ENCODE measurements at places on chromosomes 11 and 22. TPM values are rescaled to one million over a fixed set of nuclear protein-coding genes. Genes with fewer than 3 reads are reported as not detected.

DNA sequence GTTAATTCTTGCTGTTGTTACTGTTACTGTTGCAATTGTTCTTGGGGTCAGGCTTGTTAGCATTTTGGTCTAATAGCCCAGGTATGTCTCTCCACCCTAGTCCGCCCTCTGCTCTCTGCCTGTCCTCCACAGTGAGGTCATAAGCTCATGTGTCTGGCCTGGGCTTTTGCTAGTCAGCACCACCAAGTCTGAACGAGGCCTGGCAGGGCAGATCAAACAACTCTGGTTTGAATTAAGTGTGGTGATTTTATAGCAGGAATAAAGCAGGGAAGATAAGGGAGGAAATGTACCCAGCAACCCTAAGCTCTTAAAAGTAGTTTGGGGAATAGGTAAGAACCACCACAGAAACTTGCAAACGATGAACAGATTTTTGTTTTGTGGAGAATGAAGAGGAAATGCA is 98.7 kb downstream of the ABTB2 start:
- no peaks in the 10 kb centered on the region for H3K27me3 ChIP-seq
- no peak overlapping the region for H3K4me3 ChIP-seq
- no peak overlapping the region for H3K27ac ChIP-seq

The ASCL2 gene
- total RNA-seq, result 1.3 TPM

The TIMM10B gene
- 60.0 TPM for total RNA-seq

The TSSK2 gene
- total RNA-seq, result not detected

GRCh38 chr11:14908214-14908880 is 16.3 kb upstream of the CYP2R1 start:
- H3K36me3 ChIP-seq, result peaks cover 2% of the 10 kb centered on the region
- DNase-seq, result no peak
- peaks cover 2% of the 10 kb centered on the region for H3K27me3 ChIP-seq
- peaks cover 45% of the 10 kb centered on the region for H3K4me1 ChIP-seq

The KCNK4 gene
- total RNA-seq, result 0.44 TPM

- no peaks in the 10 kb centered on the region for H3K27me3 ChIP-seq
- peaks cover 14% of the 10 kb centered on the region for H3K36me3 ChIP-seq
- peaks cover 73% of the 10 kb centered on the region for H3K4me1 ChIP-seq
- no peak for DNase-seq
- H3K4me3 ChIP-seq, result peak overlapping the region; percentile 87
- no peak overlapping the region for H3K27ac ChIP-seq
These were observed 1.6 kb downstream of the KIAA0930 start for GRCh38 chr22:45238957-45239680.

The SAA1 gene
- total RNA-seq, result not detected

DNA sequence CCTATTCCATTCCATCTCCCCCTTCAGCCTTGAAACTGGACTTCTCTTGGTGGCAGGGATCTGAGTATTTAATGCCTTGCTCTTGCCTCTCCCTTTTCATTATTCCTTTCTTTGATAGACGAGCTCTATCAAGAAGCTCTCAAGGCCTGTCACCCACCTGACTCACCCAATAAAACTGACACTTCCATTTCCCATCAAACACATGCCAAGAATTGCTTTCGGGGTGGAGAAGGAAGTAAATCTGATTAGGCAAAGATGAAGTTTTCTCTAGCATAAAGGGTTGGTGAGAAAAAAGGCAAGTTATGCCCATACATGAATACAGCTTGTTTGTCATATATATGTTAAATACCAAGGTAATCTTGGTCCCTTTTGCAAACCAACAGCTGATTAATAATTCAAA is 34.9 kb upstream of the MYEOV start:
- H3K4me1 ChIP-seq, result peaks cover 6% of the 10 kb centered on the region
- H3K27ac ChIP-seq, result no peak overlapping the region
- DNase-seq, result no peak
- H3K36me3 ChIP-seq, result no peaks in the 10 kb centered on the region
- no peak overlapping the region for H3K4me3 ChIP-seq
- peaks cover 7% of the 10 kb centered on the region for H3K27me3 ChIP-seq

The LIF gene
- 0.44 TPM for total RNA-seq

The RHOD gene
- not detected for total RNA-seq

DNA sequence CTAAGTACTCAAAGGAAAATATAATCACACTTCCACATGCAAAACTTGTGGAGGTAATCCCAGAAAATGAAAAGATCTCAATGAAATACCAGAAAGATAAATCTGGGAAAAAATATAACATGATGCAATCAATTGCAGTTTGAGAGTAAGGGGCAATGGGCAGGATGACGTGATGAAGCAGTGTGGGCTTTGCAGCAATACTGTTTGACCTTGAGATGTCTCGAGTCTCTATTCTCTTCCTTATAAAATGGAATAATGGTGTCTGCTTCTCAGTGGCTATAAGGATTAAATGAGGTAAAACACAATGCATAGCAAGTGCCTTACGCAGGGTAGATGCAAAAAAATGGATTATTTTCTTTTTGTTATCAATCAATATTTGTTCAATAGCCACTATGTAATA is 447.5 kb downstream of the BUD13 start:
- H3K27ac ChIP-seq, result no peak overlapping the region
- DNase-seq, result no peak
- H3K4me1 ChIP-seq, result no peaks in the 10 kb centered on the region
- H3K27me3 ChIP-seq, result peaks cover 3% of the 10 kb centered on the region

- no peak for DNase-seq
- no peaks in the 10 kb centered on the region for H3K36me3 ChIP-seq
- no peak overlapping the region for H3K4me3 ChIP-seq
- no peaks in the 10 kb centered on the region for H3K4me1 ChIP-seq
- H3K27me3 ChIP-seq, result peaks cover 6% of the 10 kb centered on the region
These were observed 22.1 kb upstream of the LMO1 start for GRCh38 chr11:8285796-8286195.

- peak; percentile 70 for DNase-seq
- peak overlapping the region; percentile 71 for H3K27ac ChIP-seq
- H3K4me3 ChIP-seq, result peak overlapping the region; percentile 85
- H3K36me3 ChIP-seq, result peaks cover 2% of the 10 kb centered on the region
- H3K4me1 ChIP-seq, result peaks cover 45% of the 10 kb centered on the region
- H3K27me3 ChIP-seq, result no peaks in the 10 kb centered on the region
These were observed 13.3 kb upstream of the CYP2R1 start for GRCh38 chr11:14905104-14906033.

DNA sequence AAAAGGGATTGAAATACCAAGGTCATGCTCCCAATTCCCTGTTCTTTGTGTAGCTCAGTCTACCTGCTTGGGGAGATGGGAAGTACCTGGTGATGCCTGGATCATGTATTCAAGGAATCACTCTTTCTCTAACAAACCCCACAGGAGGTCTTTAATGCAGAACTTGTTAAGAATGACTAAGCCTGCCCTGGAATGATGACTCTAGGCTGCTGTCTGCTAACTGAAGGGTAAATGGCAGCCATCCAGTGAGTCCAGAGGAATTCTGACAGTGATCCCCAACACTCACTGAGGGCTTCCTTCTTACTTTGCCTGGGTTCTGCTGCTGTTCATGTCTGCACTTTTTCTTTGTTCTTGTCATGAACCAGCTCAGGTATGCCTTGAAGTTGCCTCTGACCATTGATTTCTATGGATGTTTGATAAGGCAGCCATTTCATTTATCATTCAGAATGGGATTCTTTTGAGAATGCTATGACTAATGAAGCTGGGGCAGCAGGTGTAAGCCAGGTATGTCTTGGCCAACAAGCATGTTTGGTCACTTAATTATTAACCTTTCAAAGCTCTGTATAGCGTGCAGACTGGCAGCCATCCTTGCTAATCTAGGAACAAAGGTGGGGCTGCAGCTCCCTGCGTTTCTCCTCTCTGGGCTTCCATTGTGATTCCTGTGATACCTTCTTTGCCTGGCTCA is 11.4 kb downstream of the PRSS23 start:
- H3K27me3 ChIP-seq, result peaks cover 9% of the 10 kb centered on the region
- no peak overlapping the region for H3K4me3 ChIP-seq
- no peaks in the 10 kb centered on the region for H3K4me1 ChIP-seq
- H3K27ac ChIP-seq, result no peak overlapping the region
- no peak for DNase-seq
- H3K36me3 ChIP-seq, result no peaks in the 10 kb centered on the region

GRCh38 chr11:5274395-5274794 is 4.7 kb upstream of the HBE1 start:
- DNase-seq, result no peak
- H3K27me3 ChIP-seq, result no peaks in the 10 kb centered on the region
- no peaks in the 10 kb centered on the region for H3K36me3 ChIP-seq
- H3K4me3 ChIP-seq, result no peak overlapping the region
- no peaks in the 10 kb centered on the region for H3K4me1 ChIP-seq

DNA sequence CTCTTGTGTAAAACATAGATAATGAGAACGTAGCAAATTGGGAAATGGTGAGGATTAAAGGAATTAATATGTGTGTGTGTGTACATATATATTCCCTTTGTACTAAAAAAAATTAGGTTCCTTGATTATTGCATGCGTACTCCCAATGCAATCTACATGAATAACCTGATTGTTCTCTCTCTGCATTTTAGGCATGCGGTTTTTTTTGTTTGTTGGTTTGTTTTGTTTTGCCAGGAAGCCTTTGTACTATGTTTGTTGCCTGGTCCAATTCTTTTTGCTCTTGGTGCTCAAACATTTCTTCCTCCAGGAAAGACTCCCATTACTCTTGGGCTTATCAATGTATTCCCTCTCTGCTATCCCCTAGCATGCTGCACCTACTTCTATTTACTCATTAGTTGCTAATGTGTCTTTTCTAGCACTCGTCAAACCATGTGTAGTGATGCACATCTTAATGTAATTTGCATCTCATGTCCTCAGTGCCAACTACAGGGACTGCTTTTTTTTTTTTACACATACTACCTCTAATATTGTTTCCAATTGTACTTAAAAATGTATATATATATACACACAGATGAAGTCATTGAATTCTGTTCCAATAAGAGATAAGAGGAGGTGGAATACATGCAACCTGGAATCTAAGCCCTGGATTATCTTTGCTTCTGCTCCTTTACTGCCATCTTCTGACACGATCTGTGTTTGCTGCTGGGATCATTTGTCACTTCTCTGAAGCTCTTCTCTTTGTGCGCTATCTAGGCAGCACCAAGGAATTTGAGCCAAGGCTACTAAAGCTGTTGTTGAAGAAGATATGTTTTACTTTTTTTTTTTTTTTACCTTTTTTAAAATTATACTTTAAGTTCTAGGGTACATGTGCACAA is 197.2 kb upstream of the ANO3 start:
- no peaks in the 10 kb centered on the region for H3K27me3 ChIP-seq
- no peak overlapping the region for H3K4me3 ChIP-seq
- no peak for DNase-seq
- H3K4me1 ChIP-seq, result peaks cover 20% of the 10 kb centered on the region
- no peak overlapping the region for H3K27ac ChIP-seq

The SCN3B gene
- not detected for total RNA-seq

GRCh38 chr11:122778148-122778547 is 60.2 kb upstream of the CRTAM start:
- DNase-seq, result no peak
- peaks cover 10% of the 10 kb centered on the region for H3K4me1 ChIP-seq
- peaks cover 3% of the 10 kb centered on the region for H3K36me3 ChIP-seq
- H3K4me3 ChIP-seq, result no peak overlapping the region
